Activated naive CD8-positive, alpha-beta T cell treated with anti-CD3 and anti-CD28 coated beads, Interleukin-2, amount 10 ng/mL, durations not matched to agents 7 days and 5 days (primary cell): ENCODE measurements at places on chromosomes 5 and 9. TPM values are rescaled to one million over a fixed set of nuclear protein-coding genes. Genes with fewer than 3 reads are reported as not detected.

The SNCAIP gene
- total RNA-seq, result not detected

The PCDHA9 gene
- not detected for total RNA-seq

The TIMD4 gene
- total RNA-seq, result 4.9 TPM

The CDX1 gene
- total RNA-seq, result not detected

The SYK gene
- total RNA-seq, result 0.69 TPM

The SLC46A2 gene
- not detected for total RNA-seq

The DPH7 gene
- total RNA-seq, result 49.2 TPM

The OTP gene
- not detected for total RNA-seq

The CTNND2 gene
- total RNA-seq, result not detected

The NXNL2 gene
- total RNA-seq, result not detected

The NFIB gene
- total RNA-seq, result not detected

The SEMA5A gene
- total RNA-seq, result 0.14 TPM

The SV2C gene
- total RNA-seq, result 0.03 TPM

The PCDHB12 gene
- total RNA-seq, result not detected

The ARHGEF28 gene
- total RNA-seq, result not detected

The ENG gene
- 20.1 TPM for total RNA-seq

The FNIP1 gene
- 30.6 TPM for total RNA-seq

The SFXN1 gene
- total RNA-seq, result 194 TPM

The INSL4 gene
- total RNA-seq, result not detected

The PTPRD gene
- not detected for total RNA-seq

The HSPB3 gene
- not detected for total RNA-seq

The SMIM33 gene
- total RNA-seq, result 0.34 TPM

The OLFM1 gene
- not detected for total RNA-seq

The CDC20B gene
- 0.28 TPM for total RNA-seq

The PCDHGA2 gene
- 0.08 TPM for total RNA-seq

The LMNB1 gene
- total RNA-seq, result 229 TPM

The PSD2 gene
- 0.08 TPM for total RNA-seq

The C5orf58 gene
- not detected for total RNA-seq

The CER1 gene
- total RNA-seq, result not detected

The ORM2 gene
- total RNA-seq, result not detected

The IL4 gene
- 1.8 TPM for total RNA-seq

The SPATA31C1 gene
- total RNA-seq, result not detected

The NUTM2G gene
- total RNA-seq, result not detected

The IRX2 gene
- total RNA-seq, result not detected

The SLC45A2 gene
- 0.40 TPM for total RNA-seq

The ZSWIM6 gene
- total RNA-seq, result 6.5 TPM
